GM20000 (cell line): ENCODE measurements at places on chromosomes 1 and 21.

- DNase-seq = no peak
Observed at GRCh38 chr1:182564406-182565004, 24.6 kb downstream of the RNASEL start.

GRCh38 chr1:173997791-173998190, 24.4 kb downstream of the RC3H1 start:
- DNase-seq = no peak

- DNase-seq = no peak
Observed at GRCh38 chr1:209353053-209353452, 230.5 kb upstream of the CAMK1G start.

GRCh38 chr1:89125913-89126580, at the start of gene GBP2:
Gene GBP2, minus strand, starts transcription at chr1:89126114. Its CDS starts 4,148 bp downstream, at chr1:89121966.
- peak; percentile 78 for DNase-seq
